Spinal cord (tissue), 10 donors: ENCODE measurements at places on chromosomes 5 and 9. TPM values are rescaled to one million over a fixed set of nuclear protein-coding genes. Genes with fewer than 3 reads are reported as not detected.

GRCh38 chr5:173602423-173602822 lies 14.0 kb downstream of the BOD1 start:
- DNase-seq = no peak

DNA sequence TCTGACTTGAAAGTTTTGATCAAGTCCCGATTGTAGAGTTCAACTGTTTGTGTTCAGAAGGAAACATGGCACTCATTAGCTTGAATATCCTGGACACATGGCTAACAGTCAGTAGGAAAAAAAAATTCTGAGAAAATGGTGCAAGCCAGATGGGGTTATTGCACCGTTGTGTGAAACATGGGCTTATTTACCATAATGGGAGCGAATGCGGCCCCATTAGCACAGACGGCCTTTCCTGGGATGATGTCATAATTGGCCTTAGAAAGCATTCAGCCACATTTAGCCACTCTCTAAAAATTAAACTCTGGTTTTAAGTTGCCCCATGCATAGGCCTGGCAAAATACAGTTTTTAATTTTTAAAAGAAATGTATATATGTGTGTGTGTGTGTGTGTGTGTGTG lies 112.1 kb downstream of the IRX2 start:
- no peak for DNase-seq

DNA sequence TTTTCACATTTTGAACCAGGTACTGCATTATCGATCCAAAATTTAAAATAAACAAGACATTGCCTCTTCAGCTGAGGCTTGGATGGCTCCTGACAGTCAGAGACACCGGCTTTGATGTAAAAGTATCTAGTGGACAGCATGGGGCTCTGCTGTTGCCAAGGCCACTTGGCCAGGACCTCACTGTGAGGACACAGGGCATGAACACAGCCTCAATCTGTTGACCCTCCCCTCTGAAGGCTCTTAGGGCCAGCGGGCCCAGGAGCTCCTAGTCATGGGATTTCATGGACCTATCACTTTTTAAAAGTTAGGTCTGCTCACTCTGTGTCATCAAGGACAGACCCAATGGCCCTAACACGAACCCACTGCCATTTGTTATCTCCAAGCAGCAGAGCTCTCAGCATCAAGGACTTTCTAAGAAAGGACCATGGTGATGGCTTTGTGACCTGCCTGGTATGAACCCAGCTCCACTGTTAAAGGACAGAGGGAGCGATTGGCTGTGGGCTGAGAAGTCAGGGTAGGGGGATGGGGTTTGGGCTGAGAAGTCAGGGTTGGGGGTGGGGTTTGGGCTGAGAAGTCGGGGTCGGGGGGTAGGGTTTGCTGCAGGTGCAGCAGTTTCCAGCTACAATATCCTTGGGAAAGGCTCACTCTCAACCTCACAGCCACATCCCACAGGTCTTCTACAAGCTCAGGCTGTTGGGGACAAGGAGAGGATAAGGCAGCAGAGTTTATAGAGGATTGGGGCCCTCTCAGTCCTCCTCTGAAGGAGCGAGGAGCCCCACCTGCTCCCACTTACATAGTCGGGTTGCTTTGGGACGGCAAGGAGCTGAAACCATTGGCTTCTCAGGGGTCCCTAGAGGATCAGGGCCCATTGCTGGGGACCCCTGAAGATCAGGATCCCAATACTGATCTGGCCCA lies 146.8 kb downstream of the BARX1 start:
- no peak for DNase-seq

DNA sequence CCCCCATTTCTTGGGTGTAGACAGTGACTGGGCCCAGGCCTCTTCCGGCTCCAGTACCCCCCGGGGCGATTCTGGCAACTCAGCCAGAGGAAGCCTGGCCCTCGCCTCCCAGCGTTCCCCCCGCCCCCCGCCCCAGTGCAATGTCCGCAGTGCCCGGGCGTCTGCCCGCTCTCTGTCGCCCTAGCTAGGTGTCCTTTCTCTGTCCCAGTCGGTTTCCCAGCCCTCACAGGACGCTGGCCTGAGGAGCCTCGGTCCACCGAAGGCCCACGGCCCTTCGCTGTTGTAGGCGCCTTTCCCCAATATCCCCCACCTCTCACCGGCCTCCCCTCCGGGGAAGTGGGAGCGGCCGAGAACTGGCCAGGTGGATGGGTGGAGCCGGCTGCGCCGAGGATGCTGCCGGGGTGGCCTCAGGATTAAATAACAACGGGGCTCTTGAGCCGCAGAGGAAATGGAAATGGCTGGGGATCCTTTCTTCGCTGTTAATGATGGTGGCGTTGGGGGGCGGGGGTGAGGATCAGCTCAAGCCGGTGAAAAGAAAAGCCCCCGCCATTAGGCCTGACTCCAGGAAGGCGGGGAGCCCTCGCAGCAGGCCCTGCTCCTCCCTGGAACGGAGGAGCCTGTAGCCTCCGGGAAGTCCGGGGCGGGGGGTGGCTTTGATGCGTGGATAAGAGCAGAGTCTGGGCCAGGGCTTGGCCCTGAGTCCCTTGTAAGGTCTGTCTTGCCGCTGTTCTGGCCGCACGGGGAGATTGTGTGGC lies 1.1 kb upstream of the SPRY4 start:
- no peak for DNase-seq

GRCh38 chr9:108760841-108761240 lies 94.9 kb downstream of the ACTL7B start:
- DNase-seq = no peak

DNA sequence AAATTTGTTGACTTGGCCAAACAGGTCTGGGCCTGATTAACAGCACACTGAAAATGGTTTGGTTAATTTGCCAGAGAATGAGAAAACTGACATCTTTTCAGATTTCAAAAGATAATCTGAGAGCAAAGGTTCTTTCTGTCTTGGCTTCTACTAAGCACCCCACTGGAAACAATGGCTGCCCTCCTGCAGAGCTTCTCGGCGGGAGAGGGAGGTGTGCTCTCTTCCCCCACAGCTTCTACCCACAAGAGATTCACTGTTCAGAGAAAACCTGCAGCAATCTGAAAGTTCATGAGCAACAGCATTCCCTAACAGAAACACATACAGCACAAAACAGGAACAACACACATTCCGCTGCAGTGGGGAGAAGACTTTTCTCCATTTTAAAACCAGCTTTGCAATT lies 3.0 kb downstream of the DNAH5 start:
- no peak for DNase-seq

- DNase-seq = no peak
These were observed 108.9 kb downstream of the ACTL7B start for GRCh38 chr9:108746864-108747263.

GRCh38 chr5:126512451-126512850 lies 82.6 kb downstream of the ALDH7A1 start:
- no peak for DNase-seq

DNA sequence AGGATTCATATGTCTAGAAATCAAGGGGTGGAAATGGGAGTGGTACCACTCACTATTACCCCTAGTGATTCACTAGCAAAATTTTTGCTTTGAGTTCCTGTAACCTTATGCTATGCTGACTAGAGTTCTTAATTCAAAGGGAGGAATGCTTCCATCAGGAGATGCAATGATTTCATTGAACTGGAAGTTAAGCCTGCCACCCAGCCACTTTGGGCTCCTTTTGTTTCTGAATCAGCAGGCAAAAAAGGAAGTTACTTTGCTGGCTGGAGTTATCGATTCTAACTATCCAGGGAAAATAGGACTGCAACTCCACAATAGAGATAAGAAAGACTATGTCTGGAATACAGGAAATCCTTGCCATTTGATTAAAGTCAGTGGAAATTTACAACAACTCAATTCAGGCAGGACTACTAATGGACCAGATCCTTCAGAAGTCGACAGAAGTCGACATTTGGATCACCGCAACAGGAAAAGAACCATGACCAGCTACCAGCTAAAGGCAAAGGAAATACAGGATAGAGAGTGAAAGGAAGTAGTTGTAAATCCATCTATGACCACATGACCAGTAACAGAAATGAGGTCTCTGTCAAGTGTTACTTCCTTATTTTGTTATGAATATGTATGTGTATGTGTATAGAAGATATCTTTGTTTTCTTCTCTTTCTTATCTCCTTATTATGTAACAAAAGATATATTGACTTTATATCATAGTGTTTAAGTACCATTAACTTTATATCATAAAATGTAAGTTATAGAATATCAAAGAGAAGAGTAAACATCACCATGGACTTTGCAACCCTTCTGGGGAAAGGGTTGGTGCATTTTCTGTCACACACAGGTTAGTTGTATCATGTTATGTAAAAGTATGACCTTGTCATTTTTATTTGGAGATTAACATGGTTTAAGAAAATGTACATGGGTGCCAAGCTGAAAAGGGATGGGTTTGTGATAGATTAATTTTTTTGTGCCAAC lies 198.7 kb upstream of the HAPLN1 start:
- DNase-seq = no peak

DNA sequence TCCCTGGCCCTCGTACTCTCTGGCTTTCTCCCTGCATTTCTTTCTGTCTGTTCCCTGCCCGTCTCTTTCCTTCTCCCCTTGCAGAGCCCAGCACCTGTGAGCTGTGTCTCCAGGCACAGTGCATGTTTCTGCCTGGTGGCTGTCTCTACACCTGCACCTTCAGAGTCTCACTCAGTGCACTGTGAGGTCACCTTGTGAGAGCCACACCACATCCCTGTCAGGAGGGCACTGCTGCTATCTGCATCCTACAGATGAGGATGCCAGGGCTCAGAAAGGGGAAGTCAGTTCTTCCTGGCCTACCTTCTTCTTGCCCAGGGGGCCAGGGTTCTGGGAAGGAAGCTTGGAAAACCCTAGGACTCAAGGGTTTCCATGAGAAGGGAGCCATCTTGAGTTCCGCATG lies 69.7 kb upstream of the NEURL1B start:
- no peak for DNase-seq

TRIM7 gene
- polyA plus RNA-seq = 7.3 TPM

AFF4 gene
- 54.6 TPM for polyA plus RNA-seq

LIFR gene
- polyA plus RNA-seq = 68.2 TPM

PCDHA1 gene
- 9.7 TPM for polyA plus RNA-seq

GPR21 gene
- 2.7 TPM for polyA plus RNA-seq

PCDHGA9 gene
- polyA plus RNA-seq = 19.2 TPM
